Activated T-helper 2 cell treated with anti-CD3 and anti-CD28 coated beads, Interferon-gamma antibody, Interleukin-2, Interleukin-4, amounts not matched to agents 10 μg/mL and 5 μg/mL and 100 μg/mL, durations not matched to agents 14 hours and 24 hours and 36 hours (primary cell): ENCODE measurements at places on chromosomes 2 and 18. TPM values are rescaled to one million over a fixed set of nuclear protein-coding genes. Genes with fewer than 3 reads are reported as not detected.

- peak; percentile 24 for DNase-seq
These were observed 84.2 kb upstream of the LAPTM4A start for GRCh38 chr2:20135631-20136050.

The GPR35 gene
- total RNA-seq, result 24.9 and 27.4 TPM in 2 replicates

DNA sequence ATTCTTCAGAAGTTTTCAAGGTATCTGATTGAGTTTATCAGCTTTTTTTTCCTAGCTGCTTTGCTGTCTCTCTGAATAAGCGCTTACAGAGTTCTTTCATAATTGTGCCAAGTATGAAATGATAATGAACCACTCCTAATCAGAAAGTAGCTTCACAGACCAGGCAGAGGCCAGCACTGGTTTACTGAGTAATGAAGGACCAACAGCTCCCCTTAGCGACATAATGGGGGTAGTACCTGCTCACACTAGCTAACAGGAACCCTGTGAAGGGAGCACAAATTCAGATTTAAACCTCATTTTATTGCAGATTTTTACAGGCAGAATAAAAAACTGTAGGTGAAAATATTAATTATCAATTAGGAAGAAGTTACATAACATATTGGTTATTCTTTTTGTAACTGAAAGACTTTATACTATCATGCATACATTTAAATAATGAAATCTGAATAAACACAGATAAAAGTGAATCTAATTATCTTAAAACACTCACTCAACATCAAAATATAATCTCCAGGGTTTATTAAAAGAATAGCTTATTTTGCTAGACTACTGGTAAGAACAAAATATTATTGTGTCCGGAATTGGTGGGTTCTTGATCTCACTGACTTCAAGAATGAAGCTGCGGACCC lies 53.7 kb upstream of the LRRC30 start:
- DNase-seq, result no peak

DNA sequence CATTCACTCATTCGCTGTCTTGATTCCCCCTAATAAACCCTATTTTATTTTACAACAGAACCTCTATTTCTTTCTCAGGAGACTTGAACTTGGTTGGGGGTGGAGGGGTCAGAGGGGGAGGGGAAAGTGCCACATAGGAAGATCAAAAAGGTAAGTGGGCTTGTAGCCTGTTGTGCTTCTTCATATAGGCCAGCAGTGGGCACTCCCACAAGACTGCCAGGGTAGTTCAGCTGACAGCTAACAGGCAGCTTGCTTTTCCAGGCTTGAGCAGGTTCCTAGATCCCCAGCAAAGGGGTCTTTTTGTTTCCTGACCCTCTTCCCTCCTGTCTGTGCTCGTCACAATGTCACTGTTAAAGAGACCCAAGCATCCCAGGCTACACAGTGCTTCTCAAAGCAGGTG lies 829 bp upstream of the KIAA2012 start:
- DNase-seq, result no peak

DNA sequence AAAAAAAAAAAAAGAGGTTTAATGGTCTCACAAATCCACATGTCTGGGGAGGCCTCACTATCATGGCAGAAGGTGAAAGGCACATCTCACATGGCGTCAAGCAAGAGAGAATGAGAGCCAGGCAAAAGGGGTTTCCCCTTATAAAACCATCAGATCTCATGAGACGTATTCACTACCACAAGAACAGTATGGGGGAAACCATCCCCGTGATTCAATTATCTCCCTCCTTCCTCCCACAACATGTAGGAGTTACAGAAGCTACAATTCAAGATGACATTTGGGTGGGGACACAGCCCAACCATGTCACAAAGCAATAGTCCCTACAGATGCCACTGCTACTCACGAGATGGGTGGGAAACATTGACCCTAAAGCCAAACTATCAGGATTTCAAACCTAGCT lies 392.7 kb upstream of the ID2 start:
- DNase-seq, result no peak
